ENCODE measurements at places on chromosomes 4 and X.

- DNase-seq = no peak
Observed at GRCh38 chr4:149884529-149885181, 69.0 kb upstream of the IQCM start.

GRCh38 chr4:148980782-148981480, 538.7 kb upstream of the NR3C2 start:
- no peak for DNase-seq

DNA sequence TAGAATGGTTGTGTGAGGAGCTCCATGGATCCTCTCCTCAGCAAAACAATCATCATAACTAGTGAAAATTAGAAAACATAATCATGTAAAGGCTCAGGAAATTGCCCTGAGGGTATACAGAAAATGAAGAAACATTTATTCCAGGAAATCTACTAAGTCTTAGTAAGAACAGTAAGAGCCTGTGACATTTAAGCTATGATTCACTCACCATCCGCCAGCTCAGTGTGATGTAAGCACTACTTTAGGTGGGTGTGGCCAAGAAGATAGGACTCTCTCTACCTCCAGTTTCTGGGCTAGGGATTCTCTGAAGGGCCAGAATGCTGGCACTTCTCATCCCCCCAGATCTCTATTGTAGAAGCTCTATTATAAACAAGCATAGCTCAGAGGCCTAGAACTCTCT, 147.5 kb downstream of the DLG3 start:
- DNase-seq = no peak

- DNase-seq = no peak
Observed at GRCh38 chr4:52661966-52662690, 3.0 kb upstream of the USP46 start.
